ENCODE measurements at places on chromosomes 16 and 17. TPM values are rescaled to one million over a fixed set of nuclear protein-coding genes. Genes with fewer than 3 reads are reported as not detected.
A peak's percentile ranks its signal among the peaks of the same experiment; 100 is the strongest.

GRCh38 chr16:59635674-59636073, 901.6 kb upstream of the GOT2 start:
- DNase-seq = no peak

DNA sequence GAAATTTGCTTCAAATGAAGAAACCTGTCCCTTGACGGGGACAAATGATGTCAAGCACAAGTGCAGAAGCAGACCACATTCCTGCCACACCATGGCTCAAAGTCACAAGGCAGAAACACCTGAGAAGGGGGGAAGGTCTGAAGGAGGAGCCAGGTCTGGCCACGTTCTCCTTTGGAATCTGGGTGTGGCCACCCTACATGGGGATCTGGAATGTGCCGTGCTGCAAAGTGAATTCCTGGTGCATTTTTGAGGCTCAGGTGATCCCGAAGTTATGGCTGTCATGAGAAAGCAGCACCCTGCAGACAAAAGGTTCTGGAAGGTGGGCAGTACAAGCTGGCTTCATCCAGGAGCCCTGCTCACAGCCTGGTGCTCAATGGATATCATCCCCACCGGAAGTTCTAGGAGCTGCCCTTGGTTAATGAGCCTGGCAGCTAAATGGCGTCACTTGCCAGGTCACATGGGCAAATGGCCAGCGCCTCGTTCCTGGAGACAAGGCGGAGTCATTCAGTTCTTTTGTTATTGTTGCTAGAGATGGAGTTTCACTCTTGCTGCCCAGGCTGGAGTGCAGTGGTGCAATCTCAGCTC, 20.1 kb upstream of the ADCY9 start:
- peak; percentile 90 for DNase-seq

DNA sequence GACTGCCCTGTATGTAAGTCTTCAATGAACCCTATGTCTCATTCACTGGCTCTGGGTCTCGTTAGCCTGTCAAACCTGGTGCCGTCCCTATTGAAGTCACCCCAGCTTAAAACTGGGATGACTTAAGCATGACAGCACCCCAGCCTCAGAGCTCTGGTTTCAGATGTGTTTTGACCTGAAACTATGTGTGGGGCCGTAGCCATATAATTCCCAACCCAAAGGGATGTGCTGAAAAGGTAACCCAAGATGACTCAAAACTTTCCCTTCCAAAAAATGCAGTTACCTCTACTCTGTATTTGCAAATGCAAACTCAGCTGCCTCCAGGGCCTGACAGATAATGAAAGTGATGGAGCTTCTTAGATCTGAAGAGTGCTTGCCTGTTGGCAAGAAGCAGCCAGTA, 478.3 kb upstream of the ERCC4 start:
- no peak for DNase-seq

DNA sequence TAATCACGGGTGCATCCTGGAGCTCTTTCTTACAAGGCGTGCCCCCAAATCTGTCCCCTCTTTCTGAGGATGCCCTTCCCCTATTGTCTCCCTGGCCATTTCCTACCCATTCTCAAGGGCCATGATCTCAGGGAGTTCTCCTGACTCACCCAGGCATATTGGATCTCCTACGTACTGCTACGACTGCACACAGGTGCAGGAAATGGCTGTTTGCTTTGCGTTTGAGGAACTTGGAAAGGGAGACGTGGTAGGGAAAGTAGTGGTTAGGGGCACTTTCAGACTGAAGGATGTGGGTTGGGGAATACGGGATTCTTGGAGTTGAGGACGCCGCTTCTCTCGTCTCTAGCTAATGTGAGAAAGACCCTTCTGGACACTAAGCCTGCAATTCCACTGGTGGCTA, 18.7 kb upstream of the MEOX1 start:
- no peak for DNase-seq

DNA sequence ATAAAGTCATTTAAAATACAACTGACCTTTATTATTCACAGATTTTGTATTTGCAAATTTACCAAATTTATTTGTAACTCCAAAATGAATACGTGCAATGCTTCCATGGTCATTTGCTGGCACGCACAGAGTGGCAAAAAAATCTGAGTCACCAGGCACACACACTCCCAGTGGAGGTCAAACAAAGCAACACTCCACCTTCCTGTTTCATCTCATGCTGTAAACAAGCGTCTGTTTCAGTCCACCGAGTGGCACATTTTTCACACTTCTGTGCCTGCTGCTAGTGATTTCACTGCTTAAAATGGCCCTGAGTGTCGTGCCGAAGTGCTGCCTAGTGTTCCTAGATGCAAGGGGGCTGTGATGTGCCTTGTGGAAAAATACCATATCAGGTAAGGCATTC, 17.8 kb upstream of the ITGAE start:
- DNase-seq = peak; percentile 59

DNA sequence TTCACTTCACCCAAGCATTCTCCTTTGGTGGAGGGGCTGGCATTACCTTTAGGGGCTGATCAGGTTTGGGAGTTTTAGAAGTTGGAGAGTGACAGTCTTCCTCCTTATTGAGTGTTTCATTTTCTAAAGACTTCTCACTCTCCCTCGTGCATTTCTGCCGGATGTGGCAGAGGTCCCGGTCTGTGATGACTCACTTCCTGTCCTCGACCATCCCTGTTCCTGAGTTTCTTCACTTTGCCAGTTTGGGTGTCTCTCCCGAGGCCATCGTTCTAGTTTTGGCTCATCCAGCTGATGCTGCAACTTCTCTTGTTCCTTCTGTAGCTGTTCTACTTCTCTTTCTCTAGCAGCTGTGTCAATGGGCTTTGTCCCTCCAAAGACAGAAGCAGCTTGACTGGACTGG, 104.3 kb downstream of the PHKB start:
- no peak for DNase-seq

DNA sequence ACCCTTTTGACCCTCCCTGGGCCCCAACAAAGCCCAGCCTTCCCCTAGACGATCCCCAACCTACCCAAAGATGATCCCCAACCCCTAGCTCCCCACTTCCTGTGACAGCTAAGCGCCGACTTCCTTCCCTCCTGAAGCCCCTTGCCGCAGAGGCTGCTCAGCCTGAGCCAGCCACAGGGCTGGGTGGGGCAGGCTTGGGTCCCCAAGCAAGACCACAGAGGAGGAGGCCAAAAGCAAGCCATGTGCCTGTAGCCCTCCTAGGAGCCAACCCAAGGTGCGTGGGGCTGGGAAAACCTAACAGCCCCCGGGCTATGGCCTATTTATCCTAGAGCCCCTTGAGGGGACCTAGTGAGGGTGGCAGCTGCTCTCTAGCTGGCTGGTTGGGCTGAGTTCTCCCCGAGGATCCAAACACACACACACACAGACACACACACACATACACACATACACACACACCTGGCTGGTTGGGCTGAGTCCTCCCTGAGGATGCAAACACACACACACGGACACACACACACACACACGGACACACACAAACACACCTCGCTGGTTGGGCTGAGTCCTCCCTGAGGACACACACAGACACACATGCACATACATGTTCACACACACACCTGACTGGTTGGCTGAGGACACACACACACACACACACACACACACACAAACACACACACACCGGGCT, 4.8 kb downstream of the ARRB2 start:
- DNase-seq = no peak

DNA sequence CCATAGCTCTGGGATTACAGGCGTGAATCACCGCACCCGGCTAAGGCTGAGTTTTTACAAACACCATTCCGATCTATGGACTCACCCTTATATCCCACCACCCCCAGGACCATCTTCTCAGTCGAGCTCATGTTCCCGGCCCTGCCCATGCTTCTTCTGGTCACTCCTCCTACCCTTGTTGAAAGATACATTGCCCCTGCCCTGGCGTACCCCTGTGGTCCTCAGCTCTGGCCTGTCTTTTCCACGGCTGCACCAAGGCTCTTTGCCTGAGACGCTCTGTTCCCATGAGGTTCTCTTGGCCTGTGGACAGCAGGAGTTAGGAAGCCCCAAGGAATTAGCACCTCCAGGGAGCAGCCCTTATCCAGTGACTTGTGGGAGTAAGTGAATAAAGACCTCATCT, 379.4 kb upstream of the TNRC6C start:
- no peak for DNase-seq

DNA sequence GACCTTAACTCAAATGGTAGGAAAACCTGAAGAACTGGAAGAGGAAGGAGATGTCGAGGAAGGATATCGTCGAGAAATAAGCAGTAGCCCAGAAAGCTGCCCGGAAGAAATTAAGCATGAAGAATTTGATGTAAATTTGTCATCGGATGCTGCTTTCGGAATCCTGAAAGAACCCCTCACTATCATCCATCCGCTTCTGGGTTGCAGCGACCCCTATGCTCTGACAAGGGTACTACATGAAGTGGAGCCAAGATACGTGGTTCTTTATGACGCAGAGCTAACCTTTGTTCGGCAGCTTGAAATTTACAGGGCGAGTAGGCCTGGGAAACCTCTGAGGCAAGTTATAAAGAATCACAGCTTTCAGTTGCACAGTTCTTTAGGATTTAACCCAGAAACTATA, 15.5 kb downstream of the ERCC4 start:
- DNase-seq = no peak

DNA sequence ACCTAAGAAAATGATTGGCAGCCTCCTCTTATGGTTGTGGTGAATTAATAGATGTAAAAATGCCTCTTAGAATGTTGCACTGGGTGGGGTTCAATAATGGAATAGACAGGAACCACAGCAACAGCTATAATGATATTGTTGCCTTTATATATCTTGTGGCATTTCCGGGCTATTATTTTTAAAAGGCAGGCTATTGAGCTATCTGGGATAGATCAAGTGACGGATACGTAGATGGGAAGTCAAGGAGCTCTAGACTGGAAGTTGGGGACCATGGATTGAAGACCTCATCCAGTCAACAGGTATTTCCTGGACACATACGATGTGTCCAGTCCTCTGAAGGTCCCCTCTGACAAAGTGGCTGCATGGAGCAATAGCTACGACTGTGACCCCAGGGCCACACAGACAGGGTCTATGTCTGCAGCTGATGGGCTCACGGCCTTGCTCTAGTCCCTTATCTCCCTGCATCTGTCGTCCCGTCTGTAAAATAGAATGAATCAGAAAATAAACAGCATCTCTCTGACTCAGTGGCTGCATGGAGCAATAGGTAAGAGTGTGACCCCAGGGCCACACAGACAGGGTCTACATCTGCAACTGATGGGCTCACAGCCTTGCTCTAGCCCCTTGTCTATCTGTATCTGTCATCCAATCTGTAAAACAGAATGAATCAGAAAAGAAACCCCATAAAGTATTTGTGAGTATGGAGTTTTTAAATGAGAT, 117.7 kb upstream of the FOXF1 start:
- peak; percentile 27 for DNase-seq

DNA sequence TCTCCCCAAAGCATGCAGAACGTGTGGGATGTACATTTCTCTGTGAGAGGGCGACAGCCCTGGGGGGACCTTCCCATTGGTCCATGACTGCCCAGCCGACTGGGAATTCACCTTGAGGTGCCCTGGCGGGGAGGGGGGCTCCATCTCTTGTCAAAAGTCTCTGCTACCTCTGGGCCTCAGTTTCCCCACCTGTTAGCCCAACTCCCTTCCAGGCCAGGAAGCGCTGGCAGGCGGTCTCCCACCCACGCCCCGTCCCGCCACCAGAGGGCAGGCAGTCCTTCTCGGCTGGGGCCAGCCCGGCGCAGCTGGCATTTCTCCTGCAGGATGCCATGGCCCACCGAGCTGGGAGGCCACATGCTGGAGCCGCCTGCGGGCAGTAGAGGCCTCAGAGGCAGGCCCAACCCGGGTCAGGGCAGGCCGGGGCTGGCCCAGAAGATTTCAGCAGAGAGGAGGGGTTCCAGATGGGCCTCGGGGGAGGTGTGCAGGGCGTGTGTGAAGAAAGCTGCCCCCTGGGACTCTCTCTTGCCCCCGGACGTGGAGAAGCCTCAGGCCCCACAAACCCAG, 16.6 kb downstream of the CD7 start:
- DNase-seq = peak; percentile 29

DNA sequence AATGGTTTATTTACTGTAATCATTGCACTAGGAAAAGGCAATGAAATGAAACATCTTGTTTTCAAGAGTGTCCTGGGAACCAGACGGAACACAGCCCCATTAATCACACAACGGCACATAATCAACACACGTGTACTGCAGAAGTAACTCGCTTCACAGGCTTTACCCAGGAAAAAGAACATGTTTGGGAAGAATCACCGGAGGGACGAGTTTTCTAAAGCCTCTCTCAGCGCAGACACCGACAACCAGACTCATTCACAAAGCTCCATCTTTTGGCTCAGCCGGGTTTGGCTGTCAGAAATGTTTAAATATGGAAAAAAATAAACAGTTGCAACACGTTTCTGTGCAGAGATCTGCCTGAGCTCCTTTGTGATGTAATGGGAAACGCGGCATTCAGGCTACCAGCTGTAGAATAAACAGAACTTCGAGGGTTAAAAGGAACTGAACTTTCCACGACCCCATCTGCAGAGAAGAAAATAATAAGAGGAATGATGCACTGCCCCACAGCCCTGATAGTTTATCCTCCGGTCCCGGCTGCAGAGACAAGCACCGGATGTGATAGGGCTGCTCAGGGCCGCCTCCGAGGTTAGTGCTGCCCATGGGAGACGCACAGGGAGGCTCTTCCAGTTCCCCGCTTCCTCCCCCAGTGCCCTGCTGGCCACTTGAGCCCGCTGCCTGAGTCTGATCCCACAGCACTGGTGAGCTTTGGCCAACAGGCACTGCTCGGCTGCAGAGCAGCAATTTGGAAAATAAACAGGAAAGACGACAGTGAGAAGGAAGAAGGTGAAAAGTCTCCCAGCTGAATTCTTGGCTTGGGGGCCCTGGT, 119.8 kb downstream of the HIC1 start:
- no peak for DNase-seq

GRCh38 chr17:7213895-7214299, 5.7 kb downstream of the DLG4 start:
- no peak for DNase-seq

The KRTAP9-7 gene
- total RNA-seq = not detected

The C17orf67 gene
- total RNA-seq = 3.5 TPM

The CX3CL1 gene
- 59.5 TPM for total RNA-seq

The CDK5RAP3 gene
- 102 TPM for total RNA-seq

The KARS1 gene
- total RNA-seq = 178 TPM
